ENCODE measurements at places on chromosomes 3 and 15.

DNA sequence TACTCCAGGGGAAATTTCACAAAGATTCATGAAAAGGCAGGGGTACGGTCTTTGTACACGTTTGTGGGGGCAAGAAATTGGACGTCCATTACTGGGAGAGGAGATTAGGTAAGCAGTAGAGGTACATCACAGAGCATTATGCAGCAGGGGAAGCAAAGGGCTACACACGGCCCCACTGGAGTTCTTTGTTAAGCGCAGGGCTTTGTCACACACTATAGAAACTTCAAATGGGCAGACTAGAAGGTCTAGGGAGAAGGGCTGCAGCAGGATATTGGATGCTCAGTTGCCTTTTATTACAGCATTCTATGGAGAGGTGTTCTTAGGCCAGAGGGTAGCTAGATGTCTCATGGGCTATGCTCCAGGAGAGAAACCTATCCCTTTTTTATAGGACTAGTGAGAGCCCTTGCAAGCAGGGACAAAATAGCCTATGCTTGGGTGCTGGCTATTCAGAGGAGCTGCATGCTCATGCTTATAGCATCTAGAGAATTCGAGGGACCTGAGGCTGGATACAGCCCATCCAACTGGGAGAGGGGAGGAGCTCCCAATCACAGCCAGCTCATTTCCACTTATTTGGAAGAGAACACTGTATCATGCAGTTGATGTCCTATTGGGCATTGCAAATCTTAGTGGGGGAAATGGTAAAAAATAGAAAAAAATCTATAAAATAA is 506.4 kb upstream of the ADAMTS9 start:
- no peak for DNase-seq

DNA sequence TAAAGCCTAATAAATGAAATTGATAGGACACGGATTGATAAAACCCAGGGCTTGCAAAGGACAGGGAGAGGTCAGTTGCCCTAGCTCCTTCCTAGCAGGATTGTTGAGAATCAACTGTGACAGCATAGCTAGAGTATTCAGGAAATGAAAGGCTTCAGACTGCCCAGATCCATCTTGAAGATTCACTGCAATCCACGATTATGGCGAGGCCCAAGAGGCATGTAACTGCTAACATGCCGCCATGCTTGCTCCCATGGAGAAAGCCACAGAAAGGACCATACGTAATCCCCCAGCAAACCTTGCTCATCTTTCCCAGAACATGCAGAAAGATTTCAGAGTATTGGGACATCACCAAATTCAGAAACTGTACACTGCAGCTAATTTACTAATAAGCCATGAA is 41.3 kb downstream of the MYH15 start:
- no peak for DNase-seq

GRCh38 chr3:155554777-155555451 is 190.0 kb downstream of the PLCH1 start:
- DNase-seq: peak; percentile 79

GRCh38 chr3:123036352-123037014 is 8.9 kb upstream of the SEMA5B start:
- DNase-seq: no peak

GRCh38 chr3:48690846-48691458 is 5.2 kb upstream of the NCKIPSD start:
- no peak for DNase-seq

- peak; percentile 77 for DNase-seq
Observed at GRCh38 chr15:42059661-42060476, 34.5 kb downstream of the PLA2G4D start.

- peak; percentile 57 for DNase-seq
Observed at GRCh38 chr3:160106905-160107861, 118.0 kb upstream of the C3orf80 start.

DNA sequence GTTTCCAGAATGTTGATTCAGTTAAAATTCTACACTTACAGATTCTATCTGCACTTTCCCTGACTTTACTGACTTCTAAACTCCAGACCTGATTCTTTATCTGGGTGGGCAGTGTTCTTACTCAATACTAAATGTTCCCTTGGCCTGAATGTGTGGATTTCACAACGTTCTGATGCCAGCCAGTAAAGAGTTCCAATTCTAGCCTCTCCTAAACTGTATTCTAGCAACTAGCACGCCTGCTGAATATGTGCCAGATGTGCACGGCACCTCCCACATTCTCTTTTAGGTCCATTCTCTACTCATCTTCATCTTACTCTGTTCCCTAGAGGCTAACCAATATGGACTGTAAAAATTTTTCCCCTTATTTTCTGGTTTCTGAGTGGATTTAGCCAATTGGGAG is 479.5 kb upstream of the AGTR1 start:
- DNase-seq: no peak

DNA sequence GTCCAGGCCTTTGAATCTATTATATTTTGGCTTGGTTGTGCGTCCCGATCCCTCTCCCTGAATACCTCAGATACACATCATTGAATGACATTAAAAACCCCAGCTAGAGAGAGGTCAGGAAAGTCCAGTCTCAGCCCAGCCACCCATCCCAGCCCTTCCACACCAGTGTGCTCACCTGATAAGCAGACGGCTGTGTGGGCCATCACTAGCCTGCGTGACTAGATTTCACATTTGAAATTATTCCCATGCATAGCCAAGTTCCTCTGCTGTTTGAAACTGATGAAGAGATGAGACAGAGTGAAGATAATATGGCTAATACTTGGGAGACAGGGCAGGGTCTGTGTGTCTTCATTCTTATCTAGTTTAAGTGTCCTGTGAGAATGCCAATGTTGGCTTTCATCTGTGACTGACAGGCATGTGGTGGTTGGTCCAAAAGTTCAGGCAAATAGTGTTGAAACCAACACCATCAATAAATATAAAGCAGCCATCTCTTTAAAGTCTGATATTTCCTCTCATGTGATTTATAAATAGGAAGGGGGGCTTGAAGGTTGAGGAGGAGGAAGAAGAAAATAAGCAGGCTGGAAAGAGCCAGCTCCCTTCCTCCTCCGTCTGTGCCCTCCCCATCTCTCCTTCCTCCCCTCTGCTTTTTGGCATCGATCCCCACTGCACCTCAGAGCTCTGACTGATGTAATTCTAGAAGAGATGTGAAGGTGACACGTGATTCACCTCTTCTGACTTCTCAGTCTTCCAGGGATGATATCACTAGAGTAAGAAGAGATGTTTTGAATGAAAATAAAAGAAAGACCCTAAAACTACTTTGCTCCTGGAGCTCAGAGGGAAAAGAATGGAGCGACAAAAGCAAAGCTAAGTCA is 5.1 kb downstream of the FAM43A start:
- peak; percentile 9 for DNase-seq

GRCh38 chr3:107643038-107643883 is 120.5 kb downstream of the BBX start:
- DNase-seq: peak; percentile 17

DNA sequence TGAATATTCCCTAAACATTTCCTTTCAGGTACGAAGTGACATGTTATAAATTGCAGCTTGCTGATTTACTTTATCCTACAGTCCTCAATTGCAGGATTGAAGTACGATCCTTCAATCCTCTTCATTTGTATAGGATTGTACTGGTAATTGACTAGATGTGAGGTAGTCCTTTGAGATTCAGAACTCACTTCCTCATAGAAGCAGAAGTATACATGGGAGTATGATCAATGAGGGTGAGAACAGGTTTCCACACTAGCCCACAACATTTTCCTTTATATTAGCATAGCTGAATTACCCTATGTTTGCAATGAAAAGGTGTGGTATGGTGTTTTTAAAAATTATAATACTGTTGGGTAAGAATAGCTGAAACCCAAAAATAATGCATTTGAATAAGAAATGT is 160.0 kb upstream of the UMPS start:
- DNase-seq: no peak

- DNase-seq: no peak
Observed at GRCh38 chr15:77644543-77645247, 12.0 kb upstream of the LINGO1 start.

- DNase-seq: peak; percentile 50
Observed at GRCh38 chr3:105965384-105965783, 96.6 kb upstream of the CBLB start.

GRCh38 chr3:69791919-69792399 is 52.7 kb downstream of the MITF start:
- DNase-seq: no peak

DNA sequence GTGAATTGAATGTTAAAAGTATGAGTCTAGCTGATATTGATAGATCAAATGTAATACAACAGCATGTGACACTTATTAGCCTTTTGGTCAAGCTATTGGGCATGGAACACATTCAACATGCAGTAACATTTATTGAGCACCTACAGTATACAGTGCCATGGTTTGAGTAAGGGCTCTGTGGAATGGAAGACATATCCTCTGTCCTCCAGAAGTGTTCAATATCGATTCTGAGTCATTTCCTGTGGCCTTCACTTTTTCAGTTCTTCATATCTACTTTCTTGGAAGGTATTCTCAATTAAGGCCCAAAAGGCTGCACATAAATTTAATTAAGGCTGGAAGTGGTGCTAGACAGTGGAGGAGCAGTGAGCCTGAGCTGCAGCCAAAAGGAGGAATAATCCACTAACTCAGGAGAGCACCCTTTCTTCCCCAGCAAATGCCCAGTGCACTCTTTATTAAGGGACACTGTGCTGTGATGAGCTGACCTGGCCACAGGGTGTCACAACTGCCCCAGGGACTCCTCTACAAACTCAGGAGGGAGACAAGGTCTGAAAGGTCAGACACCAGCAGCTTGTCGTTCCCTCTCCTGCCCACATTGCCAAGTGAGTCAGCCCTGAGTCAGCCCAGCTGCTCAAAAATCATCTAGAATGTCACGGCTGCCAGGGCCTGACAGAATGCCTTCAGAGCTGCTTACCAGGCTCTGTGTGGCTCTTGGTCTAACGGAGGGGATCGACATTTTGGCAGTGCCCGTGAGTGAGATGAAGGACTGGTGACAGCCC is 544.8 kb downstream of the AGBL1 start:
- peak; percentile 50 for DNase-seq

- DNase-seq: peak; percentile 35
Observed at GRCh38 chr15:84883916-84884781, at the start of gene SLC28A1. Gene SLC28A1 (plus strand): TSS chr15:84884662. CDS start chr15:84887761, 3,099 bp downstream.

- DNase-seq: peak; percentile 9
Observed at GRCh38 chr15:100464888-100465287, 63.9 kb downstream of the CERS3 start.

GRCh38 chr3:181711325-181712135 is at the start of gene SOX2:
Gene SOX2 (plus strand): TSS chr3:181711925. CDS start chr3:181712361, 436 bp downstream.
- DNase-seq: peak; percentile 92

DNA sequence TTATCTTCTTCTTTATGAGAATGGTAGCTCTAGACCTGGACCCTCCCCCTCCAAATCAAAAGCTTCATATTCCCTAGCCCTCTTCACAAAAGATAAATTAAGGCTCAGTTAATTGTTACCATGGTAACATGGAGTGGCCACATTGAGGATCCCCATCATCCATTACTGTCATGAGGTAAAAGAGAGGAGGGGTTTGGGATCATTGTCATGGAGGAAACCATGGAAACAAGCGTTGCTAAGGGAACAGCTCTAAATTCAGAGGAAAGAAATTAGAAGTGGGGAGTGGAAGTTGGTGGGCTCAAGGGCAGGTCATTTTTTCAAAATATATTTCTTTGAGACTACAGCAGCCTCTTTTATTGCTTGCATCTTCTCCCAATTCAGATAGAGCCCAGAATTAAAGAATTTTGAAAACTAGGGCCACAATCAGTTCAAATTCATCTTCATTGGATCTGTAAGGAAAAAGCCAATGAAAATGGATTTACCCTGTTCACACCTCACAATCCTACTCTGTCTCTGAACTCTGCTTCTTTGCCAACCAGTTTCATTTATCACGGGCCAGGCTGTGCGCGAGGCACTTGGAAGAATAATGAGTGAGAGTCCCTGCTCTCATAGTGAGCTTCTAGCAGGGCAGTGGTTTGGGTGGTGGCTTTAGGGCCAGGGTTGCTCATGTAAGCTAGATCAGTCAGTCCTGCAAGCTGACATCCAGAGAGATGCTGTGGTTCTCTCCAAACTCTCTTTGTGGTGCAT is 11.6 kb upstream of the AEN start:
- DNase-seq: no peak

DNA sequence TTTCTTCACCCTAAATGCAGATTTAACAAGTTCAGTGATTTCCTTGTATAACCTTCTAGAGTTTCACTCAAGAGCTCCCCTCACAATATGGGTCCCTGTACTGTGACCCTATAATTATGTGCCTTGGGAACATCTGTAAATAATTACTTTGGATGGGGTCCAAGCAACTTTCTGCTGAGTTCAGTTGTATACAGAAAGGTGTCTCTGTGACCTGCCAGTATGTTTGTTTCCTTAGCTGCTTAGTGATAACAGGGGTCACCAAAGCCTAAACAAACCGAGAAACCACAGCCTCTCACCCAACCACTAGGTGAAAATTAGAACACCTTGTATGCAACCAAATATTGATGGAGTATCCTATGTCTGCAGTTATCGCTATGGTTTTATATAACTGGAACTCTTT is 29.8 kb upstream of the SLC25A36 start:
- DNase-seq: peak; percentile 32

DNA sequence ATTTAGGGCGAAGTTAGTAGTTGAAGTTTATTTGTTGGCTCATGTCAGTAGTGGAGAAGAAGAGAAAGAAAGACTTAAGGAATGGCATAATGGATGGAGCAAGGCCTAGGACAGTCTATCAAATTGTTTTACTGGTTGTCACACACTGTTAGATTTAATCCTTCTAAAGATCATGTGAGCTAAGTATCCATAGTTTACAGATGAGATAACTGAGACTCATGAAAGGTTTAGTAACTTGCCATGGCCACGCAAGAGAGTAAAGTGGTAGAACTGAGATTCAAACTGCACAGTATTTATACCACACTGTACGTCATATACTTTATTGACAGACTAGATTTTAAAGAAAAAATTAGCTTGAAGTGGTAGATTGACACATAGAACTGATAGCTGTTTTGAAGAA is 11.4 kb downstream of the SPRED1 start:
- no peak for DNase-seq

- DNase-seq: no peak
Observed at GRCh38 chr3:188134856-188135255, 19.1 kb upstream of the LPP start.

DNA sequence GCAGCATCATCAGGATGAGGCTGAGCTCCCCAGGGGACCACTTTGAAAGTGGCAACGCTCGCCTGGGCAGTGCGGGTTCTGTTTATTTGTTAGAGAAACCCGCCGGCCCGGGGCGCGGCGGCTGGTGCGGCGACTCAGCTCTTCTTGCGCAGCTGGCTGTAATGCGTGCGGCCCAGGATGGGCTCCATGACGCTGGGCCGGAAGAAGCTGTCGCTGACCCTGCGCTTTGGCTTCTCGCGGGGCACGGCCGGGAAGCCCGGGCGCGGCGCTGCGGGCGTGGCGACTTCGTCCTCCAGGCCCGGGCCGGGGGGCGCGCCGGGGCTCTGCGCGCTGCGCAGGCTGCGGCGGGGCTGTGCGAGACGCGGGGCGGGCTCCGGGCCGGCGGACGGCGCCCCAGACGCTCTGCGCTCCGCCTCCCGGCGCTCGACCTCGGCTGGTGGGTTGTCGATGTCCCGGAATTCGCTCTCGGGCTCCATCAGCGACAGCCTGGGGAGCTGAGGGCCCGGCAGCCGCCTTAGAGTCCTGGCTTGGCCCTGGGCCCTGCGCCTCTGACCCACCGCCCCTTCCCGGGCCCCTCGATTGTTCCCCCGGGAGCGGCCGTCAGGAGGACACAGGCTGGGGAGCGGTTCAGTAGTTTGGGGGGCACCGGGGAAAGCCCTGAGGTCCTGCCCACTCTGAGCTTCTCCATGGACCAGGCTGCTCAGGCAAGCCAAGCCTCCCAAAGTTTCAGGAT is 10.3 kb upstream of the KIF7 start:
- DNase-seq: peak; percentile 89

GRCh38 chr3:4351872-4352271 is 48.7 kb downstream of the SETMAR start:
- DNase-seq: no peak

GRCh38 chr15:101479342-101479845 is 10.1 kb downstream of the PCSK6 start:
- DNase-seq: no peak

GRCh38 chr3:155663467-155664212 is 81.2 kb downstream of the PLCH1 start:
- DNase-seq: no peak

Data from stomach (tissue), 19 donors.